ENCODE measurements at places on chromosomes 1 and 21.

- no peak for DNase-seq
These were observed 6.7 kb downstream of the PM20D1 start for GRCh38 chr1:205843036-205843859.

DNA sequence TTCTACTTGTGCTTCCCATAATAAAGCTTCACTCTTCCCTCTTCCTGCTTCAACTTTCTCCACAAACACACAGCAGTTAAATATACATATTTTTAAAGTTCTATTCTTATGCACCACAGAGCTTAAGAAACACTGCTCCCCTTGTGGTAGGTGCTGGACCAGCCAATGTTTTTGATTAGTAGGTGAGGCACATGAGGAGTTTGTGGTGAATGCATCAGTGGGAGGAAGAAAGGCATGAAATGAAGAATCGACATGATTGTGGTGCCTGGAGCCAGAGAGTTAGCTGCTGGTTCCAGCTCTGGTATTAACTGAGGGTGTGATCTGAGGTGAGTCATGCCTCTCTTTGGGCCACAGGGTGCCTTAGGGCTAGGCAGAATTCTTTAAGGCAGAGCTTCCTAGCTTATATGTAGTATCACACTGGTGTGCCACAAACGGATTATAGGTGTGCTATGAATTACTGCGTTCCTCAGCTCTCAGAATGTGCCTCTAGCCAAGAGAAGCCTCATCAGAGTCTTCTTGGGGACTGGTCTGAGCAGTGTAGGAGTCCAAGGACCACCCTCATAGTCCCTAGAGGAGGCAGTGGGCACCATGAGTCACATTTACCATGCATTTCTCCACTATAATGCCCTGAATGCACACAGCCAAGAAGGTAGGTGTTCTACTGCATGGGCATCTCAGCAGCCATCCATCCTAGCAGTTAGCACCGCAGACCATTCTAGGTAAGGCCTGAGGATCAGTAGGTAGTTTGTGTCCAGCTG, 97.4 kb upstream of the SGIP1 start:
- no peak for DNase-seq

- DNase-seq: no peak
These were observed 494.7 kb downstream of the SMYD3 start for GRCh38 chr1:246012341-246012740.

GRCh38 chr1:58154256-58154655, 392.3 kb downstream of the OMA1 start:
- DNase-seq: no peak

GRCh38 chr1:116092752-116093489, 18.3 kb upstream of the MAB21L3 start:
- DNase-seq: no peak

DNA sequence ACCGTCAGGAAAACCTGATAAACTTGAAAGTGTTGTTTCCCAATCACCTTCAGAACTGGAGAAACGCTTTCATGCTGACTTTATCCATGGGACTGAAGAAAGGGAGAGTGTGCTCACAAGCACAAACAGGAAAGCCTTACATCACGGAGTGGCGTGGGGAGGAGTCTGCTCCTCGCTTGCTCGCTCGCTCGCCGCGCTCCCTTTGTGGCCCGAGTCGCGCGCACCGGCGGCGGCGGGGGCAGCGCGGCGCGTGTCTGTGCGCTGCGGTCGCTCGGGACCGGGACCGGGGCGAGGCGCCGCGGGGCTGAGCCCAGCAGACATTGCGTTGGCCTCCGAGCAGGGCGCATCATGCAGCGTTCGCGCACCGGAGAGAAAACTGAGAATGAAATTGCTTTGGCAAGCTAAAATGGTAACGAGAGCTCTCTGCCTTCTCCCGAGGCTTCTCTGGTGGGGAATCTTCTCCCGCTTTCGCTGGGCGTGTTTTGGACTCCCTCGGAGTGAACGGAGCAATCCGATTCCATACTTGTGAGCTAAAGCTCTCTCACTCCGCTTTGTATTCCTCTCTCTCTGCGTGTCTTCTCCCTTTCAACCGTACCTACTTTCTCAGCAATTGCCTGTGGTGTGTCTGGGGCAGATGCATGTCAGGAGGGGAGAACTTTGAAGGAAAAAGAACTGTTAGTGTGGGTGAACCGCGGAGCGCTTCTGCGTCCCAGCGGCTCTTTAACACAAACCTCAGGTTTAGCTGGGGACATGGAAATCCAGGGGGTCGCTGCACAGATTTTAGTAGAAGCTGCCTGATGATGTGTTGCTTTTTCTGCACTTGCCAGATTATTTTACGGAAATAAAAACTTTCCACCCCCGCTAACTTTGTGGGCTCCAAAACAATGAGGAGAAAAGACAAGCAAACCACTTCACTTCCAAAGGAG, at the start of gene RGL1:
RGL1 (plus strand) TSS at position 205 of the 926 bp plus-strand sequence; CDS start at position 383, 178 bp downstream.
- peak; percentile 2 for DNase-seq

DNA sequence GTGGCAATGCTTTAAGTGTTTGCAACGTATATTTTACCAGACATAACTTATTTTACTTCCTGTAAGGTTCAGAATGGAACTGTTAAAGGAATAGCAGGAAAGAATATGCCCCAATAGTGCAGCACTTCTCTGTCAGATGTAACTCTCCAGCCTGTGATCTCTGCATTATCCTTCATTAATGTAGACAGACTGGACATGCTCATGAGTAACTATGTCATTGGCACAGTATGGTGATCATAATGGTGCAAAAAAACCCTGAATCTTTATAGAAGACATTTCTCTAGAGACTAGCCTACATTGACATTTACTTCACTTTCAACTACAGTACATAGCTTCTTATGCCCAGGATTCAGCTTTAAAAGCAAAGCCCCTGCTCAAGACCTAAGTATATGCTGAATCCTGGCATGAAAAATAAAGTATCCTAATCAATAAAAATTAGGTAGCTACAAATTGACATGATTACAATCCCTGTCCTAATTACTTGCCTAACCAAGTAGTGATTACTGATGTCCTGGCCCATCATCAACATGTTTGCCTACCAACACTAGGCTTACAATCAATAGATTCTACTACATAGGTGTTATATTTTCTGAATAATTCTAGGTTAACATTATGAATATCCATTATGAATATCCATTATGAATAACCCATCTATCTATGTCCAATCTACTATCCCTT, 13.9 kb downstream of the COX20 start:
- no peak for DNase-seq

GRCh38 chr1:155947292-155947691, 5.9 kb downstream of the RXFP4 start:
- no peak for DNase-seq

- DNase-seq: no peak
These were observed 23.2 kb upstream of the QSOX1 start for GRCh38 chr1:180131510-180131909.

GRCh38 chr1:223478606-223479005, 85.4 kb downstream of the CCDC185 start:
- no peak for DNase-seq

- no peak for DNase-seq
These were observed 61.0 kb downstream of the TOR3A start for GRCh38 chr1:179142889-179143299.

DNA sequence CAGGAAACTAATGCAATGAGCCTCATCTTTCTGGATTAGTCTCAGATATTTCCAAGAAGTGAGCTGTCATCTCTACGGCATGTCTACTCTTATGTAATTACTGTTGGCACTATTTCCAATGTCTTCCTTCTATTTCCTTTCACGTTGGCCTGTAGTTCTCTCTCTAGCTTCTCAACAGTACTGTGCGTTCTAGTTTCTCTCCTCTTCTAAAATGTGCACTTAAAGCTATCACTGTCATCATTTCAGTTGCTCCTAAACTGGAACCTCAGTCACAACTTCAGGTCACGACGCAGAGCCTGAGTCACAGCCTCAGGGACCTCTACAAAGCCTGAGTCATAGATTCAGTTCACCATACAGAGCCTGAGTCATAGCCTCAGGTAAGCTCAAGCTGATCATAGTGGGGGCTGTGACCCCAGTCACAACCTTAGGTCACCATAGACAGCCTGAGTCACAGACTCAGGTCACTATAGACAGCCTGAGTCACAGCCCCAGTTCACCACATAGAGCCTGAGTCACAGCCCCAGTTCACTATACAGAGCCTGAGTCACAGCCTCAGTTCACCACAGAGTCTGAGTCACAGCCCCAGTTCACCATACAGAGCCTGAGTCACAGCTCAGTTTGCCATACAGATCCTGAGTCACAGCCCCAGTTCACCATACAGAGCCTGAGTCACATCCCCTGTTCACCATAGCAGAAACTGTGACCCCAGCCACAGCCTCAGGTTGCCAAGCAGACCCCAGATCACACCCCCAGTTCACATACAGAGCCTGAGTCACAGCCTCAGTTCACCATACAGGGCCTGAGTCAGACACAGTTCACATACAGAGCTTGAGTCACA, 13.0 kb downstream of the WNT9A start:
- DNase-seq: no peak

DNA sequence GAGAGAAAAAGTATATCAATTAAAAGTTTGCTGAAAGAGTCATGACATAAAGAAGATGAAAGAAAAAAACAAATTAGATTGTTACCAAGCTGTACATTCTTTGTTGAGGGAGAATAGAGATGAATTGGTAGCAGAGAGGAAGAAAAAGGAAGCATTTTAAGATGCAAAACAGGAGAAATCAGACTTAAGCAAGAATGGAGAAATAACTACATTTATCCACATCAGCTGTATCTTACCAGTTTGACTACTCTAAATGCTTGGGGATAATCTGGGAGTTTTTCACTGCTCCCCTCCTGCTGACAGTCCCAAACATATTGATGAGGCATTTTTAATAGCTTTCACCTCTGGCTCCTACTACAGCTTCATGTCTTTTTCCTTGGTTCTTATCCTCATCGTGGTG, 16.8 kb upstream of the PTPRC start:
- DNase-seq: no peak

GRCh38 chr21:44378646-44379514, 25.5 kb downstream of the TRPM2 start:
- DNase-seq: no peak

DNA sequence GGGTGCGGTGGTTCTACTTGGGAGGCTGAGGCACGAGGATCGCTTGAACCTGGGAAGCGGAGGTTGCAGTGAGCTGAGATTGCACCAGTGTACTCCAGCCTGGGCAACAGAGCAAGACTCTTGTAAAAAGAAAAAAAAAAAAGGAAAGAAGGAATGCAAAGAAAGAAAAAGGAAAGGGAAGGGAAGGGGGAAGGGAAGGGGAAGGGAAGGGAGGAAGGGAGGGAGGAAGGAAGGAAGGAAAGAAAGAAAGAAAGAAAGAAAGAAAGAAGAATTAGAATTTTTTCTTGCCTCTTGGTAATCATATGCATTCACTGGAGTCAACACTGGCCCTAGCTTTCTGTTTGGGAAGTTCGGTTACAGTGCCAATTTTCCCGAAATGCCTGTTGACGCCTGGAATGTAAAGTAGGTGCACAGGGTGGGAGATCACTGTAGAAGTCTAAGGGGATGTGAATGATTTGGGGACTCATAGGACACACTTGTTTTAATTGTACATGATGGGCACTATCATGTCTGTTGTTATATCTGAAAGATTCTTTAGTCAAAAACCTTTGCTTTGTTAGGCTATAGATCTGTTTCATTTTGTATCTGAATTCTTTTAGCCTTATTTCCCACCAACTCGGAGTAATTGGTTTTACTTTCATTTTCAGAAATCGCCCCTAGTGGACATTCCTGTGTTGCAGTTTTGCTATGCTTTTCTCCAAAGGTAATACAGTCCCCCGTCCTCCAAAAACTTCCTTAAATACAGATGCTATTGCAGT, 59.8 kb upstream of the MORC3 start:
- peak; percentile 15 for DNase-seq

DNA sequence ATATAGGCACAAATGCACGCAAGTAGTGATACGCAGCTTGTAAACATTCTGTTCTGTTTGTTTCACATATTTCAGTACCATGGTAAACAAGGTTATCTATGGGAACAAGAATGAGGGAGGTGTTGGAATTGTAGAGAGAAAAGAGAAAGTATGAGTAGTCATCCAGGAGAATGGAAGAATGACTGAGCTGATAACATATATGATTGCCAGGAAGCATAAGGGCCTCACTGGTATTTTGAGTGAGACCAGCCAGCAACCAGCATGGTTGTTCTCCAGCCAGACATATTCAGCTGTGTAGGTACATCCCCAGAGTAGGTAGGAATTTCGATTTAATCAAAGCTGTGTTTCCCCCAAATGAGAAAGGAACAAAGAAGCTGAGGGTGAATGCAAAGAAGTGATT, 58.9 kb upstream of the ARTN start:
- no peak for DNase-seq

GRCh38 chr1:184771190-184771691, 16.6 kb upstream of the EDEM3 start:
- DNase-seq: no peak

DNA sequence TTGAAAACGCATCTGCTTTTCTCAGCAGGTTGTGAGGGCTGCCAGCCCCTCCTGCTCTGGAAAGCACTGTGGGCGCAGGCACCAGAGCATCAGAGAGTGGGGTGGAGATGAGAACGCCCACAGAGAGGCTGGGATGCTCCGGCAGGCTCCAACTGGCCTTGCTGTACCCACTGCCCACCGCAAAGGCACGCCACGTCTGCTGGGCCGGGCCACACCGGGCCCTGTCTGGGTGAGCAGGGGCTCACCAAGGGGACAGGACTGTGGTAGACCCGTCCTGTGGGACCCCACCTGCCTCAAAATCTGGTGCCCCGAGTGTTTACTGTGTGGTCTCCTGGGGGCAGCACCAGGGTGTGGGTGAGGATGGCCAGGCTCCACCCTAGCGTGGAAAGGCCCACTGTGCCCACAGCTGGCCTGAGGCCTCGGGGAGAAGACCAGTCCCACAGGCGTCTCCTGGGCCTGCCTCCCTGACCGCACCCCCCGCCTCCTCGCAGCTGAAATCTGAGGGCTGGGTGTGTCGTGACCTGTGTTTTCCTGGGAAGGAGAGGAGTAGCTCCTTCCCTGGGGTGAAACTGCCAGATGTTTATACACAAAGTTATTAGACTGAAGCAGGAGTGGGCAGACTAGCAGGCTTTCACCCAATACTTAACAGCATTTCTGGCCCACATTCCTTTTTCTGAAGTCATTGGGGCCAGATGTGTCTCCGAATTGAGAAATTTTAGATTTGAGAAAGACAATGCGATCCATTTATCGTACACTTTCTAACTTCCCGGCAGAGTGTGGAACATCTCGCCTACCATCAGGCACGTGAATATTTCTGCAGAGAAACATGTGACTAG, 53.8 kb downstream of the STUM start:
- DNase-seq: no peak

DNA sequence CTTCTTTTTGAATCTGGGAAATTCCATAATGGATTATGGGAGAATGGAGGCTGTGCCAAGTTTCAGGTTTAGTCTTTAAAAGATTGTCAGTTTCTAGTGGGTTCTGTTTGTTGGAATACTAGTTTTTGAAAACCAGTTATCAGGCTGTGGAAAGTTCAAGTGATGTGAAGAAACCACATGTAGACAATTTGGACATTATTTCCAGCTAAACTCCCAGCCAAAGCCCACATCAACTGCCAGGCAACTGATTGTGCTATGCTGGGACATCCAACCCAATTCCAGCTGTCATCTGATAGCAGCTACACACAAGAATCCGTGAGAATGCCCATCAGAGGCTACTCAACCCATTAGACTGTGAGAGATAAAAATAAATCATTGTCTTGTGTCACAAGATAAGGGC, 546.1 kb upstream of the ADAMTS5 start:
- no peak for DNase-seq

GRCh38 chr1:37037690-37038089, 3.4 kb upstream of the GRIK3 start:
- DNase-seq: no peak

- no peak for DNase-seq
These were observed 69.9 kb upstream of the WDR26 start for GRCh38 chr1:224504297-224505041.

Measured in stimulated activated CD4-positive, alpha-beta T cell treated with anti-CD3 and anti-CD28 coated beads, TNF-alpha, amount 100 ng/mL, for 1 hour (primary cell).